ENCODE measurements at places on chromosomes 11 and 22.

GRCh38 chr22:38751422-38752346 lies 4.1 kb downstream of the SUN2 start:
- DNase-seq, result no peak
- H3K4me1 ChIP-seq, result peaks cover 12% of the 10 kb centered on the region
- no peak overlapping the region for H3K27ac ChIP-seq
- H3K27me3 ChIP-seq, result no peaks in the 10 kb centered on the region
- H3K36me3 ChIP-seq, result peaks cover 54% of the 10 kb centered on the region
- H3K4me3 ChIP-seq, result no peak overlapping the region

GRCh38 chr11:62574363-62575071 lies 826 bp upstream of the EEF1G start:
- H3K4me3 ChIP-seq, result peak overlapping the region; percentile 70
- H3K4me1 ChIP-seq, result peaks cover 26% of the 10 kb centered on the region
- H3K27me3 ChIP-seq, result no peaks in the 10 kb centered on the region
- peak overlapping the region; percentile 95 for H3K27ac ChIP-seq

DNA sequence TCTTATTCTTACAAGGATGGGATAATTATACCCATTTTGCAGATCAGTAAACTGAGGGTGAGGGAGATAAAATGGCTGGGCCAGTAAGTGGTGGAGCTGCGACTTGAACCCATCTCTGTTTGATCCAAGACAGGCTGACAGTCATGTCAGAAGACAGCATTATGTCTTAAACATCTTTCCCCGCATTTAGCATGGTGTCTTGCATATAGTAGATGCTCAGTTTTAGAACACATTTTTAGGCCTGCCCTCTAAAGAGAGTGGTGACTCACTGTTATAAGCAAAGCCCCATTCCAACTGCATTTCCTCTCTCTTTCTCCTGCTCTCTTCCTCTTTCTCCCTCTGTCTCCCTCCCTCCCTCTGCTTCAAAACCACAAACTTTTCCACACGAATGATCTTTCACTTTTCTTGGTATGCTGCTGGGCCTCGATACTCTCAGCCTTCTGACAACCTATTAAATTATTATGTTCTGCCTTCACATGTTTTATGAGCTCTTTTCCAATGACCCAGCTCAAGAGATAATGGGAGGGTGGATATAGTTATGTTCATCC lies 25.2 kb downstream of the CWC15 start:
- H3K36me3 ChIP-seq, result no peaks in the 10 kb centered on the region
- H3K4me1 ChIP-seq, result peaks cover 8% of the 10 kb centered on the region
- H3K4me3 ChIP-seq, result no peak overlapping the region
- H3K27me3 ChIP-seq, result no peaks in the 10 kb centered on the region
- peak; percentile 91 for DNase-seq
- H3K27ac ChIP-seq, result peak overlapping the region; percentile 65

DNA sequence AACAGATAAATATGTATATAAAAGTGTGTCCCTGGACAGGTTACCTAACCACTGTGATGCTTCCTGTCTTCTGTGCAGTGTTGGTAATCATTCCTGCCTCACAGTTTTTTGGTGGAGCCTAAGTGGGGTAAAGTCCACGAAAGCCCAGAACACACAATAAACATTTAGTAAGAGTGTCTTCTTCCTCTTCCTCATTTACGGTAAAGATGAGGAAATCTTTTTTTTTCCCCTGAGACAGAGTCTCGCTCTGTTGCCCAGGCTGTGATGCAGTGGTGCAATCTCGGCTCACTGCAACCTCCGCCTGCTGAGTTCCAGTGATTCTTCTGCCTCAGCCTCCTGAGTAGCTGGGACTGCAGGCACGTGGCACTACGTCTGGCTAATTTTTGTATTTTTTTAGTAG lies 117.1 kb downstream of the LDLRAD3 start:
- H3K4me3 ChIP-seq, result no peak overlapping the region
- H3K27me3 ChIP-seq, result no peaks in the 10 kb centered on the region
- no peak overlapping the region for H3K27ac ChIP-seq

DNA sequence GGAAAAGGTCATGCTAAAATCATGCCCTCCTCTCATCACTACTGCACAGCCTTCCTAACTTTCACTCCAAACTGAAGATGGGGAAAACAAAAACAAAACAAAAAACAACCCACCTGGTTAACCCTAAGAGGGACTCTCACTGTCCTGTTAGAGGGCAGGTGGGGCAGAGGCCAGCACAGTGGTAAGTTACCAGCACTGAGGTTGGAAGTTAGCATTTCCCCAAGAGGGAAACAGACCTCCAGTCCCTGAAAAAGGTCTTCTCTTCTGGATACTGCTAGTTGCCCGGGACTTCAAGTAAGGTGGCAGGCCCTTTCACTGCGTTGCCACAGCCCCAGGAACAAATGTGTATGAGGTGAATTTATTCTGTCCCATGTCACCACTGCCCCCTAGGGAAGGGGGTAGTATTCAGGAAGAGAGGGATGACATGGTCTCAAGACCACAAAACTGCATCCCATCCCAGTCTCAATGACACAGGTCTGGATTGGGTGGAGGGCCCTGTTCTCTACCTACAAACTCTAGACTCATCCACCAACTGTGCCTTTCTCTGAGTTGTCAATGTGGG lies 792 bp upstream of the ADAMTS8 start:
- H3K27ac ChIP-seq, result no peak overlapping the region
- no peak for DNase-seq
- no peak overlapping the region for H3K4me3 ChIP-seq
- no peaks in the 10 kb centered on the region for H3K36me3 ChIP-seq
- peaks cover 50% of the 10 kb centered on the region for H3K27me3 ChIP-seq

- H3K27ac ChIP-seq, result no peak overlapping the region
- no peak for DNase-seq
- peaks cover 2% of the 10 kb centered on the region for H3K4me1 ChIP-seq
- no peaks in the 10 kb centered on the region for H3K36me3 ChIP-seq
These were observed 1.2 kb upstream of the LMO2 start for GRCh38 chr11:33892906-33893594.

DNA sequence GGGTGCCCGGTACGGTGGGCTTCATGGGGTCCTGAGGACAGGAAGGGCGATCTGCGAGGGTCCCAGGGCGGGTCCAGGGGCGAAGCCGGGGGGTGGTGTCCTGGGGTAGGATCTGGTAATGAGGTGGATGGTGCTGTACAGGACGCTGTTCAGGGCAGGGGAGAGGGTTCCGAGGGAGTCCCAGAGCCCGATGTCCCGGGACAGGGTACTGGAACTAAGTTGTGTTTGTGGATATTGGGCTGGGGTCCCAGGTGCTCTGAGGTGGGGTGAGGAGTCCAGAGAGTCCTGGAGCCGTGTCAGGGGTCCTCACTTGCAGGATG lies 426 bp downstream of the LZTR1 start:
- no peak for DNase-seq
- H3K4me1 ChIP-seq, result peaks cover 20% of the 10 kb centered on the region
- peaks cover 31% of the 10 kb centered on the region for H3K36me3 ChIP-seq
- H3K27ac ChIP-seq, result no peak overlapping the region
- peaks cover 3% of the 10 kb centered on the region for H3K27me3 ChIP-seq

GRCh38 chr11:63876616-63877015 lies 37.7 kb downstream of the MARK2 start:
- peaks cover 12% of the 10 kb centered on the region for H3K36me3 ChIP-seq
- H3K4me3 ChIP-seq, result no peak overlapping the region
- no peaks in the 10 kb centered on the region for H3K27me3 ChIP-seq
- DNase-seq, result no peak
- H3K4me1 ChIP-seq, result peaks cover 33% of the 10 kb centered on the region

DNA sequence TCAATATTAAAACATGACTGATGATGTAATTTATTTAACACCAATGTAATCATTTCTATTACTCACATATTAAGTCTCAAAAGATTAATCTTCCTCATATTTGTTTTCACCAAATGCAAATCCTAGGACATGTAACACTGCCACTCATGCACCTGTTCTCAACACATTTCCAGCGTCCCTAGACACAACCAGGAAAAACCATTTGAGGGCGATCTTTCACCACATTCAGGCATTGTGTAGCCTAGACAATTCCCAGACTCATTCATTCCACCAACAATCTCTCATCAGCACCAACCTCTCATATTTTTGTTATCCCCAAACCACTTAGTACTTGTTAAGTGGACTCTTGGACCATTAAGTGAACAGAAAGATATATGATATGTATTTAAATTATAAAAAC lies 66.1 kb downstream of the SLC36A4 start:
- H3K4me1 ChIP-seq, result peaks cover 3% of the 10 kb centered on the region
- H3K36me3 ChIP-seq, result no peaks in the 10 kb centered on the region
- H3K4me3 ChIP-seq, result no peak overlapping the region

- no peak overlapping the region for H3K4me3 ChIP-seq
- no peaks in the 10 kb centered on the region for H3K4me1 ChIP-seq
- no peak overlapping the region for H3K27ac ChIP-seq
These were observed 20.6 kb upstream of the SCGB1D1 start for GRCh38 chr11:62169448-62169847.

GRCh38 chr22:45254789-45255278 lies 14.1 kb upstream of the KIAA0930 start:
- H3K4me3 ChIP-seq, result no peak overlapping the region
- no peaks in the 10 kb centered on the region for H3K27me3 ChIP-seq
- DNase-seq, result no peak
- H3K27ac ChIP-seq, result no peak overlapping the region
- no peaks in the 10 kb centered on the region for H3K4me1 ChIP-seq
